Stimulated activated CD4-positive, alpha-beta T cell treated with anti-CD3 and anti-CD28 coated beads, Interleukin-1b, Interleukin-23, amount 100 ng/mL, for 1 hour (primary cell): ENCODE measurements at places on chromosomes 7 and 10.

- no peak for DNase-seq
Observed at GRCh38 chr7:141686074-141686473, 15.9 kb downstream of the DENND11 start.

GRCh38 chr7:159023746-159024145, 120.9 kb downstream of the VIPR2 start:
- no peak for DNase-seq

GRCh38 chr10:60257767-60258428, 131.8 kb downstream of the ANK3 start:
- DNase-seq = no peak

DNA sequence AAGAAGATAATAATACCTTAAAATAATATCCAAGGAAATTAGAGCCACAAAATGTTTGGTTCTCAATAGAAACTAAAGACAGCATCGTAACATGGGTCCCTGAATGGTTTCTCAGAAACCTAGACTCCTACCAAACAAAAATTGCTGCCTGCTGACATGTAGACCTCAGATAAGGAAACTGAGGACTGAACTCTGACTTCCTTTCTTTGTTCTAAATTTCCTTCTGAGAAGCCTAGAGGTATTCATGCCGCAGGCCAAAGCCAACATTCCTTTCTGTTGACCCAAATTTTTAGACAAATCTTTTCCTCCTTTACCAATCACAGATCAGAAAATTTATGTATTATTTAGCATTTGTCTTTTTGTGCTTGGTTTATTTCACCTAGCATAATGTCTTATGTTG, 816.7 kb upstream of the PHF14 start:
- no peak for DNase-seq

GRCh38 chr10:17272648-17273047, 44.6 kb downstream of the VIM start:
- no peak for DNase-seq

DNA sequence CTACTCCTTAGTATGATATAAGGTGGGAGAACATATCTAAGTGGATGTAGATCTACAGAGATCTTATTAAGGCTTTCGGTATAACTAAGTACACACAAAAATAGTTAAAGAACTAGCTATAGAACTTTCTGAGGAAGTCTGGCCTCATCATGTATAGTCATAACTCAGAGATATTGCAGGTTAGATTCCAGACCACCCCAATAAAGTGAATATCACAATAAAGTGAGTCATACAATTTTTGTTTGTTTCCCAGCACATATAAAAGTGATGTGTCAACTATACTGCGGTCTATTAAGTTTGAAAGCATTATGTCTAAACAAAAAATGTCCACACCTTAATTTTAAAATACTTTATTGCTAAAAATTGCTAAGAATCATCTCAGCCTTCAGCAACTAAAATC, 24.7 kb upstream of the SEMA3A start:
- DNase-seq = no peak

- no peak for DNase-seq
Observed at GRCh38 chr7:21986096-21986495, 40.4 kb upstream of the CDCA7L start.
